ENCODE measurements at places on chromosomes 5 and 9.
A peak's percentile ranks its signal among the peaks of the same experiment; 100 is the strongest.

- DNase-seq = no peak
Measured at GRCh38 chr5:16454686-16455085, 10.9 kb downstream of the ZNF622 start.

GRCh38 chr9:21964925-21965385, 29.2 kb downstream of the CDKN2A start:
- no peak for DNase-seq

DNA sequence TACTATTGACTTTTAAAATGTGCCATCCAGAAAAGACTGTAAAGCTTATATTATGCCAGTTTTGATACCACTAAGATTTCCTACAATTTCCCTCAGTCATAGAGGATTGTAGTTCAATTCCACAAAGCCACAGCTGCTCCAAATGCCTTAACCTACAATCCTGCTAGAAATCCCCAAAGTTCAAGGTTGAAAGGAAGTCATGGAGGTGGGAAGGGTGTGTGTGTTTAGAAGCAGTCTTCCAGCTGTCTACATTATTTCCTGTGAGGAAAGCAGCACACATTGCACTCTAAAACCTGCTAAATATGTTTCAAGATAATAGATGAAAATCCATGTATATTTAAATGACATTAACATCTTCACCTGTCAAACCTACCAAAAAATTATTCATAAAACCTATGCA, 11.8 kb downstream of the EPB41L4A start:
- DNase-seq = no peak

DNA sequence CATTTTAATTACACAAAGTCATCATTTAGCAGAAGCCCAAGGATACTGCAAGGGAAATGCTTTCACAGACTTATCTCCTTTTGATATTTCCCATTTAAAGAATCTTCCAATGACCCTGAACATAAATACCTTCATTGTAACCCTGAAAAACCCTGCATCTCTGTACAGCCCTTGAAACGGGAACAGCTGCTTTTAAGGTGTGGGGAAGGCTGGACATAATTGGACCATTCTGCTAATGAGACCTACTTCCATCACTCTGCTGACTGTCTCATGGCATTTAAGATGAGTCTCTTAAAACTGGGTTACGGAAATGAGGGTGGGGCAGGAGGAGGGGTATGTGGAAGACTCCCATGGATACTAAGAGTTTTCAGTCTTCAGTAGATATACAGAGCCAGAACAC, 485.8 kb downstream of the BRINP1 start:
- DNase-seq = no peak

DNA sequence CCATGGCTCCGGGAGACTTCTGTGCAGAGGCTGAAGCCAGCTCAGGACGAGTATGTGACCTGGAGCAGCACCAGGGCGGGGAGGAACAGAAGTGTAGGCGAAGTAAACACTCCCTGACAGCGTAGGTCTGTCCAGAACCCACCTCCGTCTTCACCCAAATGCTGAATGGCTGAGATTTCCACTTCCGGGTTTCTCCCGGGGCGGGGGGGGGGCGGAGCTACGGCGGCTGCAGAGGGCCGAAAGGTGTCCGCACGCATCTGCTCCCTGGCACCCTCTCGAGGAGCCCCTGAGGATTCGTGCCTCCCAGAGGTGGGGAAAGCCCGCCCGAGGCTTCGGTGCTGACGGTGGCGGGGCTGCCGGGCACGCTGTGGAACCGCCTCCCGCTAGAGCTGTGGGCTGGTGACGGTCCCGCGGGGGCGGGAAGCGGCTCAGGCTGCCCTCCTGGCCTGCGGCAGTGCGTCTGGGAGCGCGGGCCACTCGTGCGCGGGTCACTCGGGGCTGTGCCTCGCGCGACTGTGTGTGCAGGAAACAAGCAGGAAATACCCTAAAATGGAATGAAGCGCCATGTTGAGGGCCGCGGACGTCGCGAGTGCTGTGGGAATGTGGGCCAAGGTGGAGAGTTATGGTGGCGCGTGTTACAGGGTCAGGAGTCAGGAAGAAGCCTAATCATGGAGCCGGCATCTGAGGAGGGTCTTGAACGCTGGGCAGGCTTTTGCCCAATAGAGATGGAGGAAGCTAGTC, 1425.4 kb downstream of the FOXD4L5 start:
- DNase-seq = no peak

DNA sequence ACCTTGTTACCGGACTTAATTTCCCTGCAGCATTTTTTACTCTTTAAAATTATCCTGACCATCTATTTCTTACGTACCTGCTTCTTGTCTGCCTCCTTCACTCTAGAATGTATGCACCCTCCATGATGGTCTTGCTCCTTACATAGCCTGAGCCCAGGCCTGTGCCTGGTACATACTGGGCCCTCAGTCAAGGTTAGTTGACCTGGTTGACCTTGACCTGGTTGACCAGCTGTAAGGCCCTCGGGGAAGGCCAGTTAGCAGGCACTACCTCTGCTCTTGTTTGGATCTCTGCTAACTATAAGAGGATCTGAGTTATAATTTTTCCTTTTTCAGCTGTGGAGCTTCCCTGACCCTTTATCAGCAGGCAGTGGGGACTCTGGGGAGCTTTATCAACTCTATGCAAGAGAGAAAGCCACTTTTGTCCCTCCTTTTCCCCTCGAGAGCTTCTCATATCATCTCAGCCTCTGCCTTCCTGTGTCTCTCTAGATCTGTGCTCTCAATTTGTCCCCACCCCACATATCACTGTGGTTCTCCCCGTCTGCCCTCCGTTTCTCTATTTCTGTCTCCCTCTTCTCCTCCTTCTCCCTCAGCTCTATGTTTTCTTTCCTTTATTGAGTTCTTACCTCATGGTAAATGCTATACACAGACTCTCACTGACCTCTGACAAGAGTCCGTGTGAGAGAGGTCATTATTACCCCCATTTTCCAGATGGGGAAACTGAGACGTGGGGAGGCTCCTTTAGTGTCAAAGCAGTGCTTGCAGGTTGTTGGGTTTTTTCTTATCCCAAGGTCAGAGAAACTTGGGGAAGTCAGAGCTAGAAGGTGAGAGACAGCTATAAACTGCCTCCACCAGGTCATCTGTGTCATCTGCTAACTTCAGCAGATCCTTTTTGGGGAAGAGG, 28.6 kb downstream of the SPRY4 start:
- no peak for DNase-seq

DNA sequence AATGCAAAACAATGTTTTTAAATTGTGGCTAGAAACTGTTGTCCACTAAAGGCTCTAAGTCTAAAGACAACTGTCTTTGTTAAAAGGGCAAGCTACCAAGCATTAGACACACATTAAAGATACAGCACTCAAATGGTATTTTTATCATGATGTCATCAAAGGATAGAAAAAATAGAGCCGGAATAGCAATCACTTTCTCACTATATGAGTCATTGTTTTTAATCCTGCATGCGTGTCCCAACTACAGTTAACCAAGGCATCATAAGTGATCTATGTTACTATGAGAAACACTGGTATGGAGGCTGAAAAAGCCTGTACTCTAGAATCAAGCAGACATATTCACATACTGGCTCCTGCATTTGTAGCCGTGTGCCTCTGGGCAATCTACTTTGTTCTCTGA, 1.9 kb upstream of the PJA2 start:
- peak; percentile 83 for DNase-seq

- no peak for DNase-seq
Measured at GRCh38 chr5:180670586-180671359, 21.4 kb upstream of the FLT4 start.

DNA sequence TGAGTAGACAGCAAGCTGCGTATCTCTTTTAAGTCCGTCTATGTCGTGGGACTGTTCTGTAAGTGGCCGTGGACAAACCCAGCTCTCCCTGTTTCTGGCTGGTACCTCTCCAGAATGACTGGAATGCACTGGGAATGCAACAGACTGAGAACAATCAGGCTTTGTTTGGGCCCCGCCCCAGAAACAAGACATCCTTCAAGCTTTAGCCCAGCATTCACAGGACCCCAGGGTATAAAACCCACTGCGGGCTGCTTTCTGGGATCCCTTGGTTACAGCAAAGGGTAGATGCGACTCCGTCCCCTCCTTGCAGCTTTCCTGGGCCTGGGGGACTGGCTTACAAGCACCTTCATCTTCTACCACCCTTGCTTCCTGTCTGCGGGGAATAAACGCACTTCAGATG, 45.6 kb upstream of the SPTLC1 start:
- no peak for DNase-seq

GRCh38 chr5:75933489-75933888, 149.7 kb upstream of the SV2C start:
- no peak for DNase-seq

GRCh38 chr9:13717322-13718054, 438.0 kb upstream of the MPDZ start:
- DNase-seq = no peak

DNA sequence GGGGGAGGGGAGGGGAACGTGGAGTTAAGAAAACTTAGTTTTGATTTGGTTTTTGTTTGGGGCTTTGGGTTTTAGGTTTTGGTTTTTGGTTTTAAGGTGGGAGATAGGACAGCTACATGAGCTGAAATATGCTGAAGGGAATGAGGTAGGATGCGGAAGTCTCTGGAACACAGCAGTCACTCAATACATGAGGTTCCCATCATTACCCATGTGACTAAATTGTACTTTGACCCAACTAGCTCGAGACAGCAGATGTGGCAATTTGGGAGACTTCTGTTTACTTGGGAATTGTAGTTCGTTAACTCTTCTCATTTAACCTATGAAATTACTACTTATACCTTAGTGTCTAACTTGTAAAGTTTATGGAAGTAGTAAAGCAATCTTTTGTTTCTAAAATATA, 124.2 kb downstream of the TLE1 start:
- no peak for DNase-seq

GRCh38 chr5:112183874-112184273, 235.2 kb downstream of the EPB41L4A start:
- DNase-seq = no peak

GRCh38 chr9:98047002-98047401, 9.5 kb upstream of the NANS start:
- DNase-seq = no peak

- DNase-seq = no peak
Measured at GRCh38 chr5:116375926-116376325, 198.7 kb downstream of the SEMA6A start.

DNA sequence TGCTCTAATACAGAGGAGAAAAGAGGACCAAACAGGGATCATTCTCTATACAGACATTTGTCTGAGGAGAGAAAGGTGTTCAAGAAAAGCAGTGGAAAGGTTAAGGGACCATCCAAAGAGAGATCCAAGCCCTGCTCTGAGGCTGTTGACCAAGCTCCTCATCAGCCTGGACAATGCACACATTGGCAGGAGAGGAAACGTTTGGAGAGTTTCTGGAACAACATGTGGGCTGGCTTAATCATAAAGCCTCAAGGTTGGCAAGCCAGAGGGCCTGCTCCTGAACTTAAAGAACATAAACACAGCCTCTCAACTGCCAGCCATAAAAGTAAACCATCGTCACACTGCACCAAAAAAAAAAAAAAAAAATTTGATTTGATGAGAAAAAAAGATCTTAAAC, 184.4 kb upstream of the SLC12A2 start:
- no peak for DNase-seq

DNA sequence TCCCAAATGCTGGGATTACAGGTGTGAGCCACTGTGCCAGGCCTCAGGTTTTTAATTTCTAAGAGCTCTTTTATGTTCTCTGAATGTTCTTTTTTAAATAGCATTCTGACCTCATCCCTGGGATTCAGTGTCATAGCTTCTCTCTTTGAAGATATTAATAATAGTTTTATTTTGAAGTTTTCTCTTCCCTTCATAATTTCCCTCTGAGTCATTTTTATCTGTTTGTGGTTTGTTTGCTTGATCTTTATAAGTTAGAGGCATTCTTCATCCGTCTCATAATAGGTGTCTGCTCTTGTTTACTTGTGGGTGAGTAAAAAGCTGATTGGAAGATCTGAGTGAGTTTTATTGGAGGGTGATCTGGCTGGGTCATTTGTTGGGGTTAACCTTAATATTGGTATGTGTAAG, 12.5 kb upstream of the MAMDC2 start:
- DNase-seq = no peak

DNA sequence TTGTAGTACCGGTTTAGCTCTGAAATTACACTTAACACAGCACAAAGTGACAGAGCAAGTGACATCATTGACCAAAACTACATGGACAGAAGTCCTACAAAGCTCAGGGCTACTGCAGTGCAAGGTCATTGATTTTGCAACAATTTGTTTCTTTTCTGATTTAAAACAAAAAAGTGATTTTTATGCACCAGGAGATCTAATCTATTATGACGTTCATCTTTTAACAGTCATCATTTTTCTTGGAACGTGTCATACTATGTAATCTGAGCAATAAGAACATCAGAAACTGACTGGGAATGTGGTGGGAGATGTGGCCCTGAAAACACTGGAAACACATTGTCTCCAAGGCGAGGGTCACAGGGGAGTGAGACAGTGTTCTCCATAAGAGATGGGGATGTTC, 17.4 kb upstream of the ZFAND5 start:
- no peak for DNase-seq

DNA sequence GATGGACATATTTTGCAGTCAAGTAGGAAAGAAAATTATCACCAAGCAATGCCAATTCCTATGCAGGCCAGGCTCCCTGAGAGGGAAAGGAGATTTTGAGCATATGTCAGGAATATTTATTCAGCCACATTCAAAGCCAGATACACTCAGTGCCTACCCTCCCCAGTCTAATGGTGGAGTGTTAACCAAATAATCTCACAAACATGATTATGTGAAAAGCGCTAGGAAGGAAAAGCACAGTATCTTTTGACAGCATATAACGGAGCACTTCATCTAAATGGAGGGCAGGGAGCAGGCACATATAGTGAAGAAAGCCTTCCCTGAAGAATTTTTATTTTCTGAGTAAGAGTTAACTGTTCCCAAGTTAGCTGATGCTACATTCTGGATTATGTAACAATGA, 80.3 kb upstream of the SLC30A5 start:
- DNase-seq = no peak

DNA sequence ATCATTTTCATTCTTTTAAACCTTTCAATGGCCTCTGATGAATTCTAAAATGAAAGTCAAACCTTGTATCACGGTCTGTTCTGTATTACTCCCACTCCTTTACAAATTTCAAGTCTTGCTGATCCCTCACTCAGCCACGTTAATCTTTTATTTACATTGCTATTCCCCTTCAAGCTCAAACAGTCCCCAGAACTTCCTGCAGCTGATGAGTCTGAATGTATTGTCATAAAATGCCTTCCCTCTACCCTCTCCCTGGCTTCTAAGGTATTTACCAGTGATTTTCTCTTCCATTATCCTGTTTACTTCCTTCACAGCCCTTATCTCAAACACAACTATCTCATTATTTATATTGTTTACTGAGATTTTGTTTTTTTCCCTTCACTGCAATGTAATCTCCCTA, 562.3 kb upstream of the C9orf72 start:
- no peak for DNase-seq

- DNase-seq = peak; percentile 60
Measured at GRCh38 chr5:130135506-130135905, 231.2 kb downstream of the CHSY3 start.

GRCh38 chr5:26530305-26530704, 508.1 kb downstream of the CDH9 start:
- no peak for DNase-seq

Data from amniotic stem cell (primary cell).